Femur (tissue), 1 donor: ENCODE measurements at places on chromosomes 7 and 10.
A peak's percentile ranks its signal among the peaks of the same experiment; 100 is the strongest.

DNA sequence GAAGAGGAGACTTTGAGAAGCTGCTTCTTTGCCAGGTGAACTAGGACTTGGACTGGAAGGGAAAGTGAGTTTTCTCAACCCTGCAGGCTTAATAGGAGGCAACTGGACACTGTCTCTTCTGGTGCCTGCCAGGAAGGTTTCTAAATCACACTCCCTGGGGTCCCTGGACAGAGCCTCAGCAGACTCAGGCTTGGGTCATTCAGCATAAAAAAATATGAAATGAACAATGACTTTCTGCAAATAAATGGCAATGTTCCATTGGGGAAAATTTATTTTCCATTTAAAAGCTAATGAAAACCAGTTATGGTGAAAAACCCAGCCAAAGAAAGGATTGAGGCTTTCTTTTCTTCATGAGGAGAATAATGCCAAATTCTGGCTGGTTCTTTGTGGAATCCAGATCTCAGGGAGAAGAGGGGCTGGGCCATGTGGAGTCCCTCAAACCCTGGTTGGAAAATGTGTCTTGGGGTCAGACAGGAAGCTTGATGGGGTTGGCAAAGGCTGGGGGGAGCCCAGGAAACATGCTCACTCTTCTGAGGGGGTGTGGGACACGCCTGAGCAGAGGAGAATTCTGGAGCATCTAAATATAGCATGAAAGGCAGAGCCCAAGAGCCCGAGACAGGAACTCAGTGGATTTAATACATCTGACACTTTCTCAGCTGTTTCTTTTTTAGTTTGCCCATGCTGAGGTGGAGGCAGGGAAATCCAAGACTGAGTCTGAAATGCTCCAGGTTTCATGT is 65.2 kb upstream of the EMX2 start:
- peak; percentile 44 for DNase-seq

DNA sequence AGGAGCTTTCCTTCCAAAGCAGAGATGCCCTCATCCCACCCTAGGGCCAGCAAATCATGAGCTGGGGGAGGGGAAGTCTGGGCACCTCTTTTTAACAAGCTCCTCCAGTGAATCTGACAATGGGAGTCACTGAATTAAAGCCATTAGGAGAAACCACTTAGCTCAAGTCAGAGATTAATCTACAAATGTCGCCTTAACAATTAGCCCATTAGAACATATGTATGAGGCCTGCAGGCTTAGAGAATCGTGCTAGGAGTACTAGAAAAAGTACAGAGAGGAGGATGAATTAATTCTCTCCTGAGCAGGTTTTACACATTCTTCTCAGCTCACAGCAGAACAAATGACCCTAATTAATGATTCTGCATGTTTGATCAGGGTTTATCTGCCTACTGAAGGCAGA is 381.3 kb downstream of the KCNMA1 start:
- no peak for DNase-seq

DNA sequence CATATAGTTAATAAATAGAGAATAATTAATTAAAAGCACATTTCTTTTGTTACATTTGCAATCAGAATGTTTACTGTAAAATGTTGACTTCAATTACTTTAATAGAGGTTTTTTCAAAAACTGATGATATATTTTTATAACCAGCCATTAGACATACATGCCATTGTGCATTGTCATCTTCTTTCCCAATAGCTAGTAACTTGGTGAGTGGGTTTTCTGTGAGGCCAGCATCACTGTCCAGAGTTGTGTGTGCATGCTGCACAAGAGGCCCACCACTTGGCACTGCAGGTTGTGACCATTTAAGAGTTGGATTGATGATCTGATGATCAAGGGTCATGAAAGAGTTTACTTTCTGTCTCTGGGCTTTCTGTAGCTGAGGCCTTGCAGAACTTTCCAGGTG is 46.5 kb downstream of the TFEC start:
- no peak for DNase-seq

DNA sequence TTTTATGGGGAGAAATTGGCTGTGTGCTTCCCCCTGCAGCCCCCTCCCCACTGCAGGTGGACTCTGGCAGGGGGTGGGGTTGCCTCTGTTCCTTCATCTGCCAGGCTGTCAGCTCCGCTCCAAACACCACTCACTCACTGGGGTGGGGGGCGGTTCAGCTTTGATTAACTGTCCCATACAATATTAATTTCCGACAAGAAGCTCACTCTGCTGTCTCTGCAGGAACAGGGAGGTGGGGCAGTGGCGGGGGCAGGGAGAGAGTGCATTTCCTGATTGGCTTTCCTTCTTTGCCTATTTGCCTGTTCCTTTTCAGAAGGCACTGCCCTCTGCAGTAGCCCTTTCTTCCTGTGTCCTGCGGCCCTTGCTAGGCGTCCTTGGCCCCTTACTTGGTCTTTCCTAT is 500.8 kb downstream of the PLXNA4 start:
- DNase-seq: no peak
